ENCODE measurements at places on chromosomes 11 and 22.
A peak's percentile ranks its signal among the peaks of the same experiment; 100 is the strongest.

GRCh38 chr11:124168796-124169195 lies 14.3 kb upstream of the OR10D3 start:
- no peak for DNase-seq

- DNase-seq: no peak
Measured at GRCh38 chr11:107018219-107018901, at the start of gene GUCY1A2. TSS of gene GUCY1A2 (minus strand) at chr11:107018476. CDS start at chr11:107018055, 421 bp downstream.

- DNase-seq: no peak
Measured at GRCh38 chr22:39773976-39774539, 119.5 kb downstream of the ENTHD1 start.

GRCh38 chr11:111417011-111417765 lies 38.1 kb upstream of the POU2AF1 start:
- no peak for DNase-seq

DNA sequence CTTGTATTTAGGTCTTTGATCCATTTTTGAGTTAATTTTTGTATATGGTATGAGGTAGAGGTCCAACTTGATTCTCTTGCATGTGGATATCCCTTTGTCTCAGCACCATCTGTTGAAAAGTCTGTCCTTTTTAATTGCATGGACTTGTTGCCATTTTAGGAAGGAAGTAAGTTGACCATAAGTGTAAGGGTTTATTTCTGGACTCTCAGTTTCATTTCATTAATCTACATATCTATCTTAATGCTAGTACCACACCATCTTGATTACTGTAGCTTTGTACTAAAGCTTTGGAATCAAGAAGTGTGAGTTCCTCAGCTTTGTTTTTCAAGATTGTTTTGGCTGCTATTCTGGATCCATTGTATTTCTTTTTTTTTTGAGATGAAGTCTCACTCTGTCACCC lies 31.4 kb downstream of the CBL start:
- no peak for DNase-seq

- DNase-seq: no peak
Measured at GRCh38 chr22:22938672-22939587, 51.3 kb downstream of the IGLL5 start.

DNA sequence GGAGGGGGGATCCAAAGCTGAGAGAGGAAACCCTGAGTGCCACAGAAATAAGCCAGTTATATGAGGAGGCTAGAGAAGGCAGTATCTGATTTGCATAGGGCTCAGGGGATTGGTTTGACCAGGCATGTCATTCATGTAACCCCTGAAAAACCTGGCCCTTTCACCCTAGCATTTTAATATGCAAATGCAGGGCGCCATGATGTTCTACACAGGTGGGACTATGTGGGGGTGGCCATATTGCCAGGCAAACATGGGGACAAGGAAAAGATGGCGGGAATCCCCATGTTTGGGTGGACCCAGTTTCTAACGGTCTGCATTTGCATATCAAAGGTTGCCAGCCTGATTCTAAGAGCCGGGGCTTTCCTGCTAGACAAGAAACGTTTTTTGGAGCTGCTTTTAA lies 27.2 kb downstream of the CSF2RB start:
- no peak for DNase-seq

DNA sequence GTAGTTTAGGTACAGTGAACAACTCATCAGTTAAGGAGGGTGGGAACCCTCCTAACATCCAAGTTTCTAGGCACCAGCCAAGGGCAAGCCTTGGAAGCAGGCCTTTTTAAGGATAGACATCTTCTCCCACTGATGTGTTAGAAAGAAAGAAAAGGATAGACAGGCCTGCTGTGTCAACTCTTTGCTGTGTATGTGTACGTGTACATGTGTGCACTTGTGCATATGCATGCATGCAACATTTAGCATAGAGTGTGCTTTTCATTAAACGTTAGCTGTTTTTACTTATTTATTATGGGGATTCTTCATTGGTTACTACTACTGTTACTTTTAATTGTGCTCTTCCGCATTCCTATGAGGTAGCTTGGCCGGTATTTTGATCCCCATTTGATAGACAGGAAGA lies 36.1 kb downstream of the RNF169 start:
- DNase-seq: no peak

DNA sequence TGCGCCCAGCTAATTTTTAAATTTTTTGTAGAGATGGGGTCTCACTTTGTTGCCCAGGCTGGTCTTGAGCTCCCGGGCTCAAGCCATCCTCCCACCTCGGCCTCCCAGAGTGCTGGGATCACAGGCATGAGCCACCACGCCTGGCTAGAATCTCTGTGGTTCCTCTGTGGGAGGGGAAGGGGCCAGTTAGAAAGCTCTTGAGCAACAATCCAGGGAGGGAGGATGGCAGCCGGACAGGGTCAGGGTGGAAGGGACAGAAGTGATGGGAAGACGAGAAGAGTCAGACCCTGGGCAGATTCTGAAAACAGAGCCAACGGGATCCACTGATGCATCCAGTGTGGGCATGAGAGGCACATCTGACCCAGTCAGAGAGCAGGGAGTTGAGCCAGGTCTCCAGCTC lies 38.9 kb upstream of the MN1 start:
- no peak for DNase-seq

- peak; percentile 68 for DNase-seq
Measured at GRCh38 chr11:74849525-74850391, 99.1 kb downstream of the XRRA1 start.

DNA sequence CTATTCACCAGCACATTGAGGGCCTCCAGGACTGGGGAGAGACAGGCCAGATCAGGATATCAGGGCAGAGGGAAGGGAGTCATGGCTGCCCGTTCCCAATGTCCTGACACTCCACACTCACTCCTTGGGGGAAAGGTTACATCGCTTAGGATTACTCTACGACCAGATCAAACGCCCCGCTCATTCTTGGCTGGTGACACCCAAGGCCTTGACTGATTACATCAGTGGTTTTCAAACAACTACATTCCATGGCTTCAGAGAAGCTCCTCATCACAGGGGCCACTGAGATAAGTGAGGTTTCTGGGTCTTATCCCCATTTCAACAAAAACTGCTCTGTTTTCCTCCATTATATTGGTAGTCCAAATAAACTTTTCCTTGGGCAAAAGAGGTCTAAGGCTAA lies 15.0 kb downstream of the UBE2L6 start:
- no peak for DNase-seq

- DNase-seq: peak; percentile 95
Measured at GRCh38 chr11:65574109-65574810, 1.6 kb upstream of the EHBP1L1 start.

GRCh38 chr11:30489076-30489475 lies 97.1 kb downstream of the MPPED2 start:
- no peak for DNase-seq

GRCh38 chr22:27624042-27624441 lies 177.5 kb downstream of the MN1 start:
- no peak for DNase-seq

- DNase-seq: no peak
Measured at GRCh38 chr11:111384494-111384893, 5.4 kb upstream of the POU2AF1 start.

- no peak for DNase-seq
Measured at GRCh38 chr11:73466643-73467042, 90.4 kb downstream of the RELT start.

- DNase-seq: peak; percentile 89
Measured at GRCh38 chr11:93000511-93001476, 31.3 kb downstream of the MTNR1B start.

DNA sequence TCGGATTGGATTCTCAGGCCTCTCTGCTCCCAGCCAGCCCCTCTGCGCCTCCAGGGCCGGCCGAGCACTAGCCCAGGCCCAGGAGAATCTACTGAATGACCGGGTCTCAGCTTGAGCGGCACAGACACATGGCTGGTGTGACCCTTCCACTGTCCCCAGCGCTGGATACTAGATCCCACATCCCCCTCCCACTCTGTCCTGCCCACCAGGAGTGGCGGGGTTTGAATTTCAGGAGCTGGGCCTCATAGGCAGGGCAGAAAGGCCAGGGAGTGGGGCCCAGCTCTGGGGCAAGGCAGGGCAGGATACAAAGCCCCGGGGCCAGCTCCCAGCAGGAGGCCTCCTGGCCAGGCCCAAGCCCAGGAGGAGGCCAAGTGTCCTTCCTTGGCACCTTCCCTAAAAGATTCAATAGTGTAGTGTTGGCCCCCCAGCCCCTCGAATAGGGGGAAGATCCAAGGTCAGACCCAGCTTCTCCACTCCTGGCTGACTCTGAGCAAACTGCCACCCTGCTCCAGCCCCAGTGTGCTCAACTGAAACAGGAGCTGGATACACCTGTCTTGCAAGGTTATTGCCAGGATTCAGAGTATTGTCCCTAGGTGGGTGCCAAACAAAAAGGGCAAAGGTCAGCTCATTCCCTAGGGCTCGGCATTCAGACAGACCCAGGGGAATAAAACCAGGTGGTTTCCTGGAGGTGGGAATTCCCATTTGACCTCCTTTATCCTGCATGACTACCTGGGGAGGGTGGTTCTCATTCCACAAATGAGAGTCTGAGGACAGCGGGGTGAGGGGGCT lies 22.5 kb upstream of the TCF20 start:
- DNase-seq: no peak

- no peak for DNase-seq
Measured at GRCh38 chr22:46464296-46464695, 73.1 kb downstream of the CELSR1 start.

GRCh38 chr11:42524534-42525227 lies 787.1 kb upstream of the API5 start:
- DNase-seq: no peak

GRCh38 chr11:112776834-112777233 lies 184.4 kb upstream of the NCAM1 start:
- no peak for DNase-seq

GRCh38 chr22:41382098-41382578 lies 396 bp downstream of the TEF start:
- peak; percentile 9 for DNase-seq

DNA sequence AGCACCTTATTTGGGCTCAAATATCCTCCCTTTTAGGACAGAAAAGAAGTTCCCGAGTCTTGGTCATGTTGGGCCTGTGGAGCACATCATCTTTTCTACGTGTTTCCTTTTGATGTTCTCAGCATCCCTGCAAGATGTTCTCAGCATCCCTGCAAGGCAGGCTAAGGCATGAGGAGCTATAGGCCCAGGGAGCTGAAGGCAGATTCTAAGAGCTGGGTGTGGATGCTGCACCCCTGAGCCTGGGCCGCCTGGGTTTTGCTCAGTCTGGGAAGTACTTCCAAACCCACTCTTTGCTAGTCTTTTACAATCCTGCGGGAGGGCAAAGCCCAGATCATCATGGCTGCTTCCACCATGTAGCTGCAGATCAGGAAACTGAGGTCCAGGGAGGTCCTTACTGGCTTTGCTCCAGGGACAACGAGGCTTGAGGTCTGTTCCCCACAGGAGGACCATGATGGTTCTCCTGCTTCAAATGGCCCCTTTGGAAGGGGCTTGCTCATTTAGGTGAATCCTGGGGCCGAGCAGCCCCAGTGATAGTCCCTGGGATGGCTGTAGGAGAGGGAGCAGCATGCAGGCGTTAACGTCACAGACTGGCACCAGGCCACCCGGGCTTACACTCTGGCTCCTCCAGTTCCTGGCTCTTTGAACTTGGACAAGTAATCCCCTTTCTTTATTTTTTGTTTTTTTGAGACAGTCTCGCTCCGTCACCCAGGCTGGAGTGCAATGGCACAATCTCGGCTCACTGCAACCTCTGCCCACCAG lies 10.6 kb downstream of the LRRC75B start:
- DNase-seq: no peak

DNA sequence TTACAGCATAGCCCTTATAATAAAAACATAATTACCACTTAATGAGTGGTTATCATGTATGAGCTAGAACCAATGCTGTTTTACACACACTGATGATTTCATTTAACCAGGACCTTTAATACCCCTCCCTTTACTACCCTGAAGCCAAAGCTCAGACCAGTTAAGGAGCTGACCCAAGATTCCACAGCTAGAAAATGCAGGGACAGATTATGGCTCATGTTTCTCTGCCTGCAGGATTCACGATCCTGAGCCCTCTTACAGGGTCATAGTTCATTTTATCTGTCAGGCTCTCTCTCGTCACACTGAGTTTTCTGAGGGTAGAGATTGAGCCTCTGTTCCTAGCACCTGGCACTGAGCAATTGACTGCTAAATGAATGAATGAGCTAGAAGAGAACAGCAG lies 27.4 kb downstream of the TUB start:
- no peak for DNase-seq

- no peak for DNase-seq
Measured at GRCh38 chr11:42778193-42778592, 533.6 kb upstream of the API5 start.

DNA sequence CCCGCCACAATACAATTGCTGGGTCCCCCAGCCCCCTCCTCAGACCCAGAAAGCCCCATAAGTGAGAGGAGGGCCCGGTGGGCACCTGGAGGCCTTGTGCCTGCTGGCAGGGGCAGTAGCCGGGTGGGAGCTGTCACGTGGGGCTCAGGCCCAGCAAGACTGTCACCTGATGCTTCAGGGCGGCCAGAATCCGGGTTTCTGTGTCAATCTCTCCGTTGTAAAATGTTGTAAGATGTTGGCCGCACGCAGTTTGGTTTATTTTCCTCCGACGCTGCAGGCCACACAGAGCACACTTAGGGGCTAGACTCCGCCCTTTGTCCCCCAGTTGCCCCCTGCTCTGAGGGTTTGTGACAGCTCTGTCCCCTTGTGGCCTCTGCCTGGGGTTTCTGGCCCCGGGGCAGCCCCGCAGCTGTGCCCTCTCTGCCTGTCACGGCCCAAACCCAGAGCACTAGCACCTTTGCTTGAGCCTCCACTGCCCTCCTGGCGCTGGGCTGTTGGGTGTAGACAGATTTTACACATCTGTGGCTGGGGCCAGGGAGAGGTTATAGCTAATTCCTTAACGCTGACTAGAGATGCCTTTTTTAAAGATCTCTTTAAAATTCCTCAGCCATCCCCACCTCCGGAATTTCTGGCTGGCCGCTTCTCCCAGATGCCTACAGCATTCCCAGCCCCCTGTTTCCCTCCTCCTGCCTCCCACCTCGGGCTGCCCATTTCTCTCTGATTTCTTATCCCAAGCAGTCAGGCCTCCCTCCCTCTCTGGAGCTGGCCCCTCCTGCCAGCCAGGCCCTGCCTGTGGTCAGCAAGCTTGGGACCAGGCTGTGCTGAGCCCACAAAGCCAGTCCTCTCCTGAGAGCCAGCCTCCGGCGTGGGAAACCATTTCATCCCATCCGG lies 3.2 kb upstream of the PRR5 start:
- peak; percentile 32 for DNase-seq

- no peak for DNase-seq
Measured at GRCh38 chr11:76850815-76851214, 9.9 kb upstream of the ACER3 start.

DNA sequence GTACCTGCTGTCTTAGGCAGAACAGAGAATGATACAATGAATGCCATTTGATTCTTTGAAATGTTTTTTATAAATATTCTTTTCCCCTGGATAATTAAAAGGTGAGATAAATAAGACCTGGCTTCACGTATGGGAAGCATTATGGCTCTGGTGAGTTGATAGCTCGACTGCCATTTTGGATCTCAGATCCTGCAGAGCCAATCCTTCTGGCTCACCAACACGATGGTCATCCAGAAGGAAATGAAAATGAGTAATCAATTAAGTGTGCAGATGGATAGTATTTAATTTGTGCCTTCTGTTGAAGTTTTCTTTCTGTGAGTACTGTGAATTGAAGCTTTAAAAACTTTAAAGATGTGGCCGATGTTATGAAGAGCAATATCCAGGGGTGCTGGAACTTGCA lies 2.7 kb downstream of the TNRC6B start:
- DNase-seq: no peak

GRCh38 chr11:2807801-2808241 lies 77.8 kb downstream of the CDKN1C start:
- no peak for DNase-seq

GRCh38 chr11:47512701-47513100 lies 40.2 kb downstream of the CELF1 start:
- no peak for DNase-seq

GRCh38 chr22:32083814-32084213 lies 40.8 kb downstream of the SLC5A1 start:
- DNase-seq: no peak
